ENCODE measurements at places on chromosomes 2 and 18.

- DNase-seq = no peak
Observed at GRCh38 chr2:85607268-85608215, 4.3 kb downstream of the C2orf68 start.

- no peak for DNase-seq
Observed at GRCh38 chr2:35822716-35823115, 532.9 kb upstream of the CRIM1 start.

- no peak for DNase-seq
Observed at GRCh38 chr2:222897898-222898297, 37.1 kb downstream of the ACSL3 start.

- DNase-seq = peak; percentile 10
Observed at GRCh38 chr18:79950515-79951341, 725 bp downstream of the SLC66A2 start.

DNA sequence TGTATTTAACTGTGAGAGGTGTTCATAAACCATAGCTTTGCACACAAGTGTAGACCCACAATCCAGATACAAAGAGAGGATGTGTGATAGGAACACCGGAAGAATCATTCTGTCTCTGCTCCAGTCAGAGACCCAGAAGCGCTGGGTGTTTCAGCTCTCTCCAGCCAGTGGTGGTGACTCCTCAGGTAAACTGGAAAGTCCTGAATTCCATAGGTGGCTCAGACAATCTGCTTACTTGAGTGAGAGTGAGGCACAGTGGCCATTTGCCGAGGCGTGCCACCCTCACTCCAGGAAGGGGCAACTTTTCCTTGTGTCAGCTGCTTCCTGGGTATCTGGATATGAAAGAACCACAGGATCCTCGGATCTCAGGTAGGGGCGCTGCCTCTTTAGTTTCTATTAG, 171.5 kb downstream of the KCNS3 start:
- DNase-seq = no peak

DNA sequence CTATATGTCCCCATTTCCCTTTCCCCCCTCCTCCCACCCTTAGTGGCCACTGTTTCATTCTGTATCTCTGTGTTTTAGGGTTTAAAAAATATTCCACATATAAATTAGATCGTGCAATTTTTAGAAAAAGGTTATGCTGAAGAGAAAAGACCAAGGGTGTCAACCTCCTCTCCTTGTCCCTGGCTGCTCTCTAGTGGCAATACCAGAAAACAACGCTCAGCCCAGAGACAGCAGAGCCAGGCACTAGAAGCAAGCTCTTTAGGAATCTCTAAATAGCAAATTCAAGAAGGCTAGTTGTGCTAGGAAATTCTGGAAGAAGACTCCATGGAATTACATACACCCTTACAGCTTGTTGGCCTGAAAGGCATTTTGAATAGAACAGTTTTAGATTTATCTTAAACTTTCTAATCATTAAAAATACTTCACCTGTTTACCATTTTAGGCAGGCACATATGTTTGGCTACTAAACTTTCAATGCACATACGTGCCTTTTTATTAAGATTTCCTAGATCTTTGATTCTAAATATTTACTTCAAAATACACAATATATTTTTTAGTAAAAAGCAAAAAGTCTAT, 35.1 kb upstream of the RASGRP3 start:
- no peak for DNase-seq

GRCh38 chr2:224551693-224552092, 33.5 kb downstream of the CUL3 start:
- DNase-seq = no peak

DNA sequence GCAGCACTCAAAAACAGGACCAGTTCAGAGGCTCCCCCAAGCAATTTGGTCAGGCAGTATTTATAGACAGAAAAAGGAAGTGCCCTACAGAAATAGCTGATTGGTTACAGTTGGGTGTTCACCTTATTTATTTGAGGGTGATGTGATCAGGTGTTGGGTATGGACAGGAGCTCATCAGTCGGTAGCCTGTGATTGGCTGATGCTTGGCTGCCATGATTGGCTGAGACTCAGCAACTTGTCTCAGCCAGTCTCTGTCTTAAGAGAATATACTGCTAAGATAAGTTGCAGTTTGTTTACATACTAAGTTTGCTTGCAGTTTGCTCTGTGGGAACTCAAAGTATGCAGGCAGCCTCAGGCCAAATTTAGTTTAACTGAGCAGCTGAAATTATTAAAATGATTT, 9.4 kb downstream of the ABCG8 start:
- no peak for DNase-seq

- peak; percentile 84 for DNase-seq
Observed at GRCh38 chr2:65055422-65056214, 598 bp upstream of the CEP68 start.

DNA sequence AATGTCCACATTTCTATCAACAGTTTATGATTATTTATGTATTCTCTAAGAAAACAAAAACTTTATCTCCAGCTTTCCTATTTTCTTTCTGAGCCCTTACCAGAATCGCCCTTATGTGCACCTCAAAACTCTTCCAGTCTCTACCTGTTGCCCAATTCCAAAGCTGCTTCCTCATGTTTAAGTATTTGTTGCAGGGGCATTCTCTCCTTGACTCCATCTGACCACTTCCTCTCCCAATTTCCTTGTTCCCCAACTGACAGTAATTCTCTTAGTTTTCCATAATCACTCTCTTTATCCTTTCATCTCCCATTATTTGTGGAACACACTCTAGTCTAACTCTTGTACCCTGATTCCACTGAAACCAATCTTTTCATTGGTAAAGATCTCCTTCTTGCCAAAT, 105.4 kb upstream of the RBBP8 start:
- DNase-seq = no peak

- DNase-seq = no peak
Observed at GRCh38 chr18:8091035-8091434, 518.2 kb upstream of the RAB12 start.

DNA sequence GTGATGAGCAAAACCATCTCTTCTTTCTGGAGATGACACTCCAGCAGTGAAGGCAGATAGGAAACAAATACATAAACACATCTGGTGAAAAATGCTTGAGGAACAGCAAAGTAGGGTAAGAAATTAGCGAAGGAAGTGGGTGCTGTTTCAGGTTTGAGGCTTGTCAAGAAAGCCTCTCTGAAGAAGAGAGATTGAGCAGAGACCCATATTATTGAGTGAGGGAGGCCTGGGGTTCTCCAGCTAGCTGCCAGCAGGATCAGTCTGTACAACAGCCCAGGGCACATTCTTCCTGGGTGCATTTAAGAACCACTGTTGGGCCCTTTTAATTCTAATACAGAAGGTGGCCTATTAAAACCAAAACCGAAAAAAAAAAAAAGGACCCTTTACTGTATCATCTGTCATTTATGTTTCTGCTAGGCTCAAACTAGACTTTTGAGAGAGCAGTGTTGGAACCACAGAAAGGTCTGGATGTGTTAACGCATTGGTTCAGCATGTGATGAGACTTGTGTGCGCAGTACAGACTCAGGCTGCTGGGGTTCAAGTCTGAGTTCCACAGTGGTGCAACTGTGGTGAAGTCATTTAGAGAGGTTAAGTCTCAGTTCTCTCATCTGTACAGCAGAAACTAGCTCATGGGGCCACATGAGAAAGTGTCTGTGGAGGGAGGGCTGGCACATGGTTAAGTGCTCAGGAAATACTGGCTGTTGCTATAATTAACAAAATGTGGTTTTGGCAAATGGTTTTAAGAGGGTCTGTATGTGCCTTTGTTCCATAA, 28.9 kb downstream of the MGAT5 start:
- no peak for DNase-seq

DNA sequence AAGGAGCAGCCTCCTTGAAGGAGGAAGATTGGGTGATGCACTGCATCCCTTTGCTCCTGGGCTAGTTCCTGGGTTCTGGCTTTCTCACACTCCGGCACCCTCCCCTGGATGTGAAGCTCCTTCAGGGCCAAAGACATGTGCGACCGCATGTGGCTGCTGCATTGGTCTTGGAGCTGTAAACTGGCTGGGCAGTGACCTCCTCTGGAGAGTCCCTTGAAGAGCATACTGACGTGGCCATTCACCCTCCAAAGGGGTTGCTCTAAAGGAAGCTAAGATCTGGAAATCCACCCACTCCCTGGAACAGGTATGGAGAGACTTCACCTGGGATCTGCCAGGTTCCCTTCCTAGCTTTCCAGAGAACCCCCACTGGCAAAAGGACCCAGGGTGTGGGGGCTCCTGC, 62.1 kb downstream of the TMEM17 start:
- DNase-seq = no peak

DNA sequence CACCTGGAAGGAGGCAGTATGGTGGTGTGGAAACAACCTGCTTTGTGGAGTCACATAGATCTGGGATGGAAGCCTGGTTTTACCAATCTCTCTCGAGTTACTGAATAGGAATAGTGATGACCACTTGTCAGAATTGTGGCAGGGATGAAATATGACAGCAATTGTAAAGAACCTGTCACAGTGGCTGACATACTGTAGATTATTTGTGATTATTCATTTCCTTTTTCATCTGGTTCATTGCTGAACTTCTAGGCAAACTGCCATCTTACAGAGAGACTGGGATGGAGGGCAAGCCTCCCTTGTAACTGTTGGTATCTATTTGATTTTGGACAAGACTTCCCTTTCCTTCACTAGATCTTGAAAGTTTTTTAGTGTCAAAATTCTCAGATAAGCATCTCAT, 42.0 kb downstream of the FMNL2 start:
- DNase-seq = no peak

- no peak for DNase-seq
Observed at GRCh38 chr2:120765678-120766469, 30.2 kb downstream of the GLI2 start.

DNA sequence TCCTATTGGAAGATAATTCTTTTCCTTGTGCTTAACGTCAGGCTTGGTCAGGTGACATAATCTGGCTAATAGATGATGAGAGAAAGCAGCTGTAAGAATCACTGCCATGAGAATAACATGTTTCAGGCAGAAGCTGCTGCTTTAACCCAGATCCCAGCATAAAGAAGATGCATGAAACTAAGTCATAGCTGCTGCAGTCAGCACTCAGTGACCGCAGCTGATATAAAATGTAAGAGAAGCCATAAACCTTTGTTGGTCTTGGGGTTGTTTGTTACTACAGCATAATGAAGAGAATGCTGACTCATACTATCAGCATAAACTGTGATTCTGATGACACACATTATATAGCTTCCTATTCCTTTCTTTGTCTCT, 274.3 kb upstream of the TRIB2 start:
- no peak for DNase-seq

GRCh38 chr2:11389551-11390398, 45.3 kb upstream of the ROCK2 start:
- no peak for DNase-seq

DNA sequence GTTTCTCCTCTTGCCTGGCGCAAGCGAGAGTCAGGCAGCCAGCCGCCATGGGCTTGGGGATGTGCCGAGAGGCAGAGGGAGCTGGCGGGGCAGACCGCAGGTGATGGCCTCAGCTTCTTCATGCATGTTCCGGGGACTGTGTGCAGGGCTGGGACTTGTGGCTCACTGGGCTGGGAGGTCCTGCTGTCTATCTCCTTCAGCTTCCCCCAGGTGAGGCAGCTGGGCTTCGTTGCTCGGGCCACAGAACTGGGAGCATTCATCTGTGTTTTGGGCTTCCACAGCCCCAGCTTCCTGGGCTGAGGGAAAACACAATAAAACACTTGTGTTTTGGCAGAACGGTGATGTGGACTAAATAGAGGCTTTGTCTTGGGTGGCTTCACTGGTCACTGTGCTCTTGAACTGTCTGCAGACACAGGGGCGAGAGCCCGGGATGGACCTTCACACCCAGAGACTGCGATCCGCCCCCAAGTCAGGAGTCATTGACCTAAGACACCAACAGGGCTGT, 93.5 kb downstream of the DYSF start:
- DNase-seq = no peak

DNA sequence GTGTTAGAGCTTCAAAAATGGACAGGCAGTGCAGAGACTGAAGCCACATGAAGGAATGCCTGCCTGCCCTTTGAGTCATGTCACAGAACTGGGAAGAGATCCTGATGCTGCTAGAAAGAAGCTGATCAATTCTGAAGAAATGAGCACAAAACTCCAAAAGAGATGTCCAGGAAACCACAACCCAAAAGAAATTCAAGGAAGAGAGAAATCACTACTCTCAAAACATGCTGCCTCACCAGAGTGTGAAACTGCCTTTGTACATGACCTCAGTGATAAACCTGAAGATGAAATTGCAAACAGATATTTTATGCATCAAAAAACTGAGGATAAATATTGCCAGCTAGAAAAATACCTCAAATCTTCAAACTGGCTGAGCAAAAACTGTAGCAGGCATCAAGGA, 20.5 kb downstream of the USP40 start:
- no peak for DNase-seq

- DNase-seq = no peak
Observed at GRCh38 chr2:120437604-120438000, 91.7 kb downstream of the INHBB start.

DNA sequence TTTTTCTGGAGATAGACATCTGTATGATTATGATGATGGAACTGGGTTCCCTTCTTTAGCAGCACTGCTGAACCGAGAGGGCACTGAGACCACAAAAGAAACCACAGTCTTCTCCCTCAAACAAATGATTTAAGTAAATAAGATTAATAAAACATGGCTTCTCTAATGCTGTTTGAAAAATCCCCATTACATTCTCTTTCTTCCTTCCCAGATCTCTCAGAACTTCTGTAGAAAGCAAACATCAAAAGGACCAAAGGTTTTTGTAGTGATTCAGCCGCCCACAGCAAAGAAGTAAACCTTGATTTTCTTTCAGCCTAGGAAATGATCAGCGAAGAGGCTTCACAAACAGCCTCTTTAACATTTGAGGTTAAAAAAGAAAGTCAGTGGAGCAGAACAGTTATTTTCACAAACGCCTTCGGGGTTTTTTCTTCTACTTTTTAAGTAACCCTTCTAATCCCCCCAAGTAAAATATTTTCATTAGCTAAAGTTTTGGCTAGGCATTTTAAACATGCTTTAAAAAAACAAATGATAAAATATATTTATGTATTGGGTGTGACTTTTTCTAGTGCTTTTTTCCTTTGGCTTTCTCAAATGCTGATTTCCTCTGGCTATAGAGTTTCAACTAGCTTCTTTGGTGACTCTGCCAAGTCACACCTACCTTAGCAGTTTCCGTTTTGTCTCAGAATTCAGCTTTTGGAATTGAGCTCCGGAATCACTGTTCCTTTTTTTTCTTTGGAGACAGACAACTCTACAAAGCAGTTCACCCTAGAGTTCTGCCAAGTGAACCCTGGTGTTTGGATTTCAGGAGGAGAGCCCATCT, 89.6 kb downstream of the UPP2 start:
- peak; percentile 10 for DNase-seq

All from NCI-H1105 (cell line).